Fibroblast of upper back skin (primary cell): ENCODE measurements at places on chromosomes 1 and 21.

DNA sequence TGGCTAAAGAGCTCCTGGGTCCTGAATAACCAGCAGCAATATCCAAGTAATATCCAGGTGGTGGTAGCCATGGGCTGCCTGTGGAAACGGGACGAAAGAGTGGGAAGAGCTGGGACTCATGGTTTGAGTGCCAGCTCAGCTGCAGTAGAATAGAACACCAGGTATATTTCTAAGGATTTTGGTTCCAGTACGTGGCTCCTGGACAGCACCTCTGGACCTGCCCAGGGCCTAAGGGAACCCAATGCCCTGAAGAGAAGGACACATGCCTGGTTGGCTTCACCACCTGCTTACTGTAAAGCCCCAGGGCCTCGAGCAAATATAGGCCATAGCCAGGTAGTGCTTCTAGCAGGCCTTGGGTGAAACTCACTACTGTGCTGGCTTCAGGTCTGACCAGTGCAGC lies 566.7 kb downstream of the KIF26B start:
- no peak for DNase-seq

DNA sequence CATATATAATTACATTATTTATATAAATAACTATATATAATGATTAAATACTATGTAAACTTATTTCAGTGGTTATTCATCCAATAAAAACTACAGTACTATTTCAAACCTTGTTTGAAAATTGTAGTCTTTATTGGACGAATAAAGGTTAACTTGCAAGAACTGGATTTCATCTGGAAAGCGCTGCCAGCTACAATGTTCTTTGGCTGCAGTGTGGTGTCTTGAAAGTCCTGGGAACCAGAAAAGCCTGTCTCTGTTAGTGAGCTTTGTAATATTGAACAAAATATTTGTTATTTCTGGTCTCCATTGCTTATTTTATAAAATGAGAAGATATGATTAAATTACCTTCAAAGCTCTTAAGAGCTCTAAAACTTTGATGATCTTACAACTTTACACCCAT lies 763.6 kb downstream of the ADGRL2 start:
- no peak for DNase-seq

- peak; percentile 74 for DNase-seq
These were observed 13.8 kb upstream of the SEC16B start for GRCh38 chr1:177983482-177984135.

- no peak for DNase-seq
These were observed 119.7 kb downstream of the ZNF281 start for GRCh38 chr1:200290010-200290685.

GRCh38 chr1:168408884-168409283 lies 128.2 kb downstream of the TBX19 start:
- DNase-seq: peak; percentile 24

DNA sequence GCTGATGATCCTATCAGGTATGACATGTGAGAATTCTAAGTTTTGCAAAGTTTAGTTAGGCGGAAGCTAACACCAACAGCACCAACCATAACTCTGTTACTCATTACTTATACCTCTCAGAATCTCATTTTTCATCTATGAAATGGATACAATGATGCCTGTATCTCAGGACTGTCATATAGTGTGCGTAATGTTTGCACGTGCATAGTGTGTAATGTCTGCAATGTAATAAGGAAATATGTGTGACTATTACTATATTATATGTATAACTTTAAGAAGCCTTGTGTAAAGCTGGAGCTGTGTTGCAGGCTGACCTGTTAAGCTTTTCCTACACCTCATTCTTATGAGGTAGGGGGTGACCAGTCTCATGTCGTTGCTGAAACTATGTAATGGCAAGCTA lies 13.0 kb downstream of the ADCY10 start:
- no peak for DNase-seq

DNA sequence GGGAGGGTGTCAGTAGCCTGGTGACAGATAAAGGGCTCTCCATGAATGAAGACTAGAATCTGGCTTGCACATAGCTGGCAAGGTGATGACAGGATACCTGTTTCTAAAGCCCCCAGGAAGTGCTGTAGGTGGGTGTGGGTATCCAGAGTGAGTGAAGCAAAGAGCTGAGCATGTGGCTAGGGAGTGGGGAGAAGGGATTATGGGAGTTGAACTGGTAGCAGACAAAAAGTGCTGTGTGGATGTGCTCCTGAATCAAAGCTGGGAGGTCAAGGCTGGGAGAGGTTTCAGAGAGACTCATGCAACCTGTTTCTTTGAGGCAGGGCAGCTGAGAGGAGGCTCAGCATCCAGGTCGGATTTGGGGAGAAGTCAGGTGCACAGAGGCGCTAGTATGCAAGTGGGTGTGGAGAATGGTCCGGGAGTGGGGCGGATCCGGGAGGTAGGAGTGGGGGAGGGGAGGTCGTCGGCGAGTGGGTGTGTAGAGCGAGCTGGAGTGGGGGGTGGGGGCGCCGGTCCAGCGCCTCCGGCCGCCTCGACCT lies 600 bp downstream of the ASTN1 start:
- no peak for DNase-seq

GRCh38 chr1:167344615-167345385 lies 124.1 kb downstream of the POU2F1 start:
- peak; percentile 1 for DNase-seq

DNA sequence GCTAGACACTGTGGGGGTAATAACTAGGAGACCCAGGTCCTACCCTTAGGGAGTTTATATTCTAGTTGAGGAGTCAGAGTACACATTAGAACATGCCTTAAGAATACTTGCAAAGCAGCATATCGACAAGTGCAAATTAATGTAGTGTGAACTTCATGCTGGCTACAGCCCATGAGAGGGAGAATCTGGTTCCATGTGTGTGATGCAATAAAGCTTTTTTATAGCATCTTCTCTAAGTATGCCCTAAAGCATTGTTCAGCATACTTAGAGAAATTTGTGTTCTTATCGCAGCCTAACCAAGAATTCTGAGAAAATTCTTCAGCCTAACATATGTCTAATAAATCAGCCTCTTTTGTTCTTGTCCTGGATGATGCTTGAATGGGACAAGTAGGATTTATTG lies 95.5 kb downstream of the SDCCAG8 start:
- no peak for DNase-seq

- DNase-seq: no peak
These were observed 30.4 kb downstream of the TFAP2E start for GRCh38 chr1:35603468-35603867.

DNA sequence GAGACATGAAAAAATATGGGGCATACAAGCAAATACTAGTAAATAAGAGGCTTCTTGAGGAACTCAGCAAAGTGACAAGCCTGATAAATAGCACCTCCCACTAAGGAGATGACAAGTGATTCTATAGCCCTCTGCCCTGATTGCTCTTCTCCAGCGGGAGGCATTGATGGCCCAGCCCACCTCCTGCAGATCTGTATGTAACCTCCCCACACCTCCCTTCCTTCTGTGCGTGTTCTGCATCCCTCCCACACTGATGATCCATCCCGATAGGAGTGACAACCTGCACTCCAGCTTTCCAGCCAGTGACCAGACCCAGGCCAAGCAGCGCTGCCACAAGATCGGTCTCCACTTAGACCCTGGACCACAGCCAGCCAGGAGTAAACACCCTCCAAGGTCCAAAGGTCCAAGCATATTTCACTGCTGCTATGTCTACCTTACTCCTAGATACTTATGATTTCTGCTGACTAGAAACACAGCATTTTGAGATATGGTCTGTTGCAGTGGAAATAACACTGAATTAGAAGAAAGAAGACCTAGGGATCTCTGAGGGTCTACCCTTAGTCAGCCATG lies 176.1 kb downstream of the BRINP2 start:
- no peak for DNase-seq

DNA sequence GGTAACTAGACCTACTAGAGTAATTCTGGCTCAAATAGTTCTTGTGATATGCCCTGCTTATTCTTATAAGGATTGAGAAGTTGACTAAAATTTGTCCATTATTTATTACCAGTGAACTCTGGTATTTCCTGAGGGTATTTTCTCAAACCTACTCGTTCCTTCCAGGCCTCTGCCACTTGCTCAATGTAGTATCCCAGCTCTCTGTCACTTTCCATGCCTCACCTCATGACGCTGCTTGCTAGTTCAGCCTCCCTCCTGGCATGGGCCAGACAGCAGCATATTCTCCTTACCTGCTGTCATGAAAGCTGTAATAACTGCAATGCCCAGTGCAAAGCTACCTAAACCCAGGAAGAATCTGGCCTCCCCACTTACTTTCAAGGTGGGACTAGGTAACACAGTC lies 602.9 kb upstream of the ADAMTS5 start:
- DNase-seq: no peak

- no peak for DNase-seq
These were observed 29.0 kb upstream of the CCDC190 start for GRCh38 chr1:162889989-162890388.

DNA sequence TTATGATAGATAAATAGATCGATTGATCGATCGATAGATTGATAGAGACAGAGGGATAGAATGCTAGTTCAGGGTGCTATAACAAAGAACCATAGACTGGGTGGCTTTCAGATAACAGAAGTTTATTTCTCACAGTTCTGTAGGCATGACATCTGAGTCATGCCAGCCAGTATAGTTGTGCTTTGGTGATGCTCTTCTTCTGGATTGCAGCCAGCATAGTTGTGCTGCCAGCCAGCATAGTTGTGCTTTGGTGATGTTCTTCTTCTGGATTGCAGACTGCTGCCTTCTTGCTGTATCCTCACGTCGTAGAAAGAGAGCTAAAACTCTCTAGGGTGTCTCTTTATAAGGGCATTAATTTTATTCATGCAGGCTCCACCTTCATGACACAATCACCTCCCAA lies 860.8 kb downstream of the BRINP3 start:
- DNase-seq: peak; percentile 57

DNA sequence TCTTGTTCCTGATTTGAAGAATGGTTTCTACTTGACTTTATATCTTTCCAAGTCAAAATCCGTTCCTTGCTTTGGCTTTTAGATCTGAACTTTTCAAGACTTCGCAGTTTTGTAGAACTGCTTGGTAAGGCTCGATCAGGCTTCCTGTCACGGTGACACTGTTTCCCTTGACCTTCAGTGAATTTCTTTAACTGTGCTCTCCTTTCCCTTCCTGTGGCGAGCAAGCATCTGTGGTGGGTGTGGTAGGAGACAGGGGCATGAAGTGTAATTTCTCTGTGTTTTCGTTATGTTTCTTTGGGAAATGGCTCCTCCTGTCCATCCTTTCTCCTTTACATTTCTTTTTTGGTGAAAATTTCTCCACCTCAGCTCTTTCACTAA lies 10.4 kb downstream of the STYXL2 start:
- no peak for DNase-seq

GRCh38 chr1:233904633-233905415 lies at the start of gene SLC35F3:
TSS of gene SLC35F3 (plus strand) at chr1:233904676.
- peak; percentile 34 for DNase-seq

DNA sequence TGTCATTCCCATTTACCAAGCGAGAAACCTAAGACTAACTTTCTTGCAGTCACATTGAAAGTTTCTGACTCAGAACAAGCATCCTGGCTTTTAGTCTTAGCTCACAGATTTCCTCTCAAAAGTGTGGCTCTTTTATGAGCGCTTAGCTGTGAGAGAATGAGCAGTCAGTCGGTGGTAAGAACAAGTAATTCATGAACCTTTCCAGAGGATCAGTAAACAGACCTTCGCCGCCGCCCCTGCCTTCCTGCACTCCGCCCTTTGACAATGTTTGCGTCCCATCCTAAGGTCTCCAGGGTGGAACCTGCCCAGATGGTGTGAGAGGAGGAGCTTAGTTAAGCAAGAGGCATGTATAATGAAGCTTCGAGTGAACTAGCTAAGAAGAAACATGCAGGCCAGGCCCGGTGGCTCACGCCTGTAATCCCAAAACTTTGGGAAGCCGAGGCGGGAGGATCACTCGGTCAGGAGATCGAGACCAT lies 142.4 kb downstream of the GLUL start:
- no peak for DNase-seq

- peak; percentile 3 for DNase-seq
These were observed 24.2 kb upstream of the PEX19 start for GRCh38 chr1:160309185-160309557.

- peak; percentile 46 for DNase-seq
These were observed 106.0 kb downstream of the ADAMTS1 start for GRCh38 chr21:26739189-26739588.

DNA sequence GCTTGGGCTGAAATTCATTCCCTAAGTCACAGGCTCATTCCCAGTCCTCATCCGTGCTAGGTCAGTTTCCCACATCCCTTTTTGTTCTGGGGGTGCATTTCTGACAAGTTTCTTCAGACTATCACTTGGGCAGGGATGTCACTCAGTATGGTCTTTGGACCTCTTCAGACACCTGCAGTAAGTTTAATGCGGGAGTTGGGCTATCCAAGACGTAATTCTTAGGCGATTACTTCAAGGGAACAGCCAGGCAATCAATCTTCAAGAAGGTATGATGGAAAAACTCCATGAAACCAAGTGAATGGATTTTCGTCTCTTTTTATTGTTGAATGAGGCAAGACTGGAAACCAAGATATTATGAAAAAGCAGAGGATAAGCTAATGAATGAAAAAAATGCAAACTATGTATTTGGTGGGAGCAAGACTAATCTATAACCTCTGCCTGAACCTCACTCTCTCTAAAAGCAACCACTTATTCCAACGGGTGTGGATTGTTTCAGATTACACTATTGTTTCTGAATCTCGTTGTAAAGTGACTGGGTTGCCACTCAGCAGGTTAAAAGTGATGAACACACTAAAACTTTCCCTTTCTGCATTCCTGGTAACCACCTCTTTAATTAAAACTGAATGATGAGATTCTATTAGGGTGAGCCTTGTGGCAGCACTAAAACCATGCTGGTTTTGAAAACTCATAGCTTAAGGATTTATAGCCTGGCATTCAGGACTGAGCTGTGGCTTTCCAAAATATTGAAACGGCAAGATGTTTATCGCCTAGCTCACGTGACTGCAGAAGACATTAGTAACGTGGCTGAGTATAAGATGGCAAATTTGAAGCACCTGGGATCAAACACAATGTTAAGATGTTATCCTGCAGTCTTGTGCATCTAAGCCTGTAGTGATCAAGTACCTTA lies 1.1 kb downstream of the RASAL2 start:
- DNase-seq: peak; percentile 71

GRCh38 chr1:213135572-213135971 lies 84.5 kb downstream of the RPS6KC1 start:
- peak; percentile 26 for DNase-seq

GRCh38 chr1:213570487-213570886 lies 417.3 kb upstream of the PROX1 start:
- no peak for DNase-seq
